ENCODE measurements at places on chromosomes 2 and 18. TPM values are rescaled to one million over a fixed set of nuclear protein-coding genes. Genes with fewer than 3 reads are reported as not detected.

The ELOA2 gene
- not detected for total RNA-seq

The APLF gene
- total RNA-seq: 0.96 TPM

The SERPINB4 gene
- total RNA-seq: not detected

The DNAH6 gene
- 1.8 TPM for total RNA-seq

The NAT8 gene
- 0.64 TPM for total RNA-seq

The CHST9 gene
- 0.32 TPM for total RNA-seq

The PIEZO2 gene
- 4.0 TPM for total RNA-seq

The ERICH2 gene
- not detected for total RNA-seq

The DNER gene
- 0.27 TPM for total RNA-seq

The EML6 gene
- 2.1 TPM for total RNA-seq

DNA sequence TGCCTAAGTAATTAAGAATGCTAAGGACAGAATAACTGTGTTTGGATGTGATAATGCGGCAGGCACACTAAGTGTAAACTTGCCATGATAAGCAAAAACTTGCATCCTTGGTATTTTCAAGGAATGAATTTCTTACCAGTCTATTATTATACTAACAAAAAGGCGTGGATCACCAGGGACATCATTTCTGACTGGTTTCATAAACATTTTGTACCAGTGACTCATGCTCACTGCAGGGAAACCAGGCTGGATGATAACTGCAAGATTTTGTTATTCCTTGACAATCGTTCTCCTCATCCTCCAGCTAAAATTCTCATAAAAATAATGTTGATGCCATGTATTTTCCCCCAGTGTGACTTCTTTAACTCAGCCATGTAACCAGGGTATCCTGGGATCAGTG, 289.5 kb downstream of the CDCA7 start:
- DNase-seq: no peak

- no peak for DNase-seq
Observed at GRCh38 chr18:38932752-38933151, 1367.2 kb upstream of the CELF4 start.

DNA sequence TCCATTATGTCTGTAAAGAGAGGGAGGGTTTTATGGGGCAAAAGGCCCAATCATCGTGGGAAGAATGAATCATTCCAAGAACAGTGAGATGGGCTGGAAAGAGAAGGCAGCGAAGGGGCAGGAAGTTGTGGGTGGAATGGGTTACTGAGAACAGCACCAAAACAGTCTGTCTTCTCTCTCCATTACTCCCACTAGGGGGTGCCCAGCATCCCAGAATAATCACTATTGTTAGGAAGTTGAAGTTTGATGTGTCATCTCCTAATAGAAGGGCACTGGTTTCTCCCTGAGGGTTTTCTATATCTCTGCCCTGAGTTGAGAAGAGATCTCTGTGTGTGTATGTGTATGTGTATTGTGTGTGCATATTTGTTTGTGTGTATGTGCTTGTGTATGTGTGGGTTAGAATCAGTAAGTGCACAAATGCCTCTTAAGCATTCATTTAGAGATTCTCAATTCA, 76.6 kb upstream of the MAP4K3 start:
- DNase-seq: peak; percentile 67

DNA sequence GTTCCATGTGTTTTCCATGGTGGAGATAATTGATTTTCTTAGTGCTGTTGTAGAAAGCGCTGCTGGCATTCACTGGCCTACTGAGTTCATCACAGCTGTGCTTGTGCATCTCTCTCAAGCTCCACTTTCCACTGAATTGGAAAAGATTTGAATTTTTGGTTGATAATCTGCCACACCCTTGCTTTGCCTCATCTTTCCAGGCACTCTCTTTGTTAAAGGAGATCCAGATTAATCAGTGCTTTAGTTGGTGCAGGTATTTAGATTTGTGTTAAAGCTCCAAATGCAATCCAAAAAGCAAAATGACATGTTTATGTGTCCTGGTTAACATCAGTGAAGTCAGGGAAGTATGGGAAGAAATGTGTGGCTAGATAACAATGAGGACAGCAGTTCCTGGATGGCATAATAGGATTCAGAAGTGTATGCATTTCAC, 2.7 kb upstream of the COL3A1 start:
- DNase-seq: no peak

DNA sequence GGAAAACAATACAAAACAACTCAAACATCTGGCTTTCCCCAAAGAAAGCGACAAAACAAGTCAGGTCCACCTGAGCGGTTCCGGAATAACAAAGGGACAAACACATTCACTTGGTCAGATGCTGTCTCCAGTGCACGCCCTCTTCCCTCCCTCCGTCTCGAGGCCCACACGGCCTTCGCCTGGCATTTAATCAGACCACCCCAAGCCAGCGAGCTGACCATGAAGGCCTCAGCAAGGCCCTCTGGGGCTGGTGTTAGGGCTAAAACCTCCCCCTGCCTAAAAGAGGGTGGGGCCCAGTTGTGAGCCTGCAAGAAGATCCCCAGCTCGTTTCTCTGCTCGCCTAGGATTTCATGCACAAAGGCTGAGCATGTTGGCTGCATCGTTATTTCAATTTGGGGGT, 180.3 kb downstream of the EIPR1 start:
- no peak for DNase-seq

DNA sequence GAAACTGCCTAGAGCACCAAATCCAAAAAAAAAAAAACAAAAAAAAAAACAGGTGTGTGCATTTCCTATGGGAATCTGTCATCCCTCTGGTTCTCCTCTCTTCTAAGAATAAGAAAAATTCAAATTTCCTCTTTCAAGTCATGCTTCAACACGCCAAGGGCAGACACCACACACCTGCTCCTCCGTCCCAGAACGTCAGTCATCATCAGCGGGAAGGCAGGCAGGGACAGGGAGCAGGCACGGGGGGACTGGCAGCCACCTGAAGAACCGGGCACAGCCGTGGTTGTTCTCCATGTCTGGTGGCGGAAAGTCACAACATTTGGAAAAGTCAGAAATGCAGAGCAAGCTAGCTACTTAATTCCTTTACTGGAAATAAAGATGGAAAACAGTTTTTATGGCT, 214.8 kb downstream of the IKZF2 start:
- DNase-seq: no peak

DNA sequence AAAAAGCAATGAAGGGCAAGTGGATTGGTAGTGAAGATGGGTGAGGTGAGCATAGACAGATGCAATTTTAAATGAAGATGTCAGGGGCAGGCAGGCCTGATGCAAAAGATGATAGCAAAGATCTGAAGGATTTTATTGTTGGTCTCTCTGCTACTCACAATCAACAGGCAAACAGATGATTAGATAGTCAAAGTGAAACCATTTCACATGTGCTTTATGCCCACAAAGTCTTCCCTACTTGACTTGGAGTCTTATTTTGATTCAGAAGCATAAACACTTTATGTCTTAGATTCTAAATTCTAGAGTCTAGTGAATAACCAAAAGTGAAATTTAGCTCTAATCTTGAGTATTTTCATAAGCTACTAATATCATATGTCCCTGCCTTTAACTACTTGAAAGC, 153.8 kb upstream of the HNRNPA3 start:
- DNase-seq: no peak

GRCh38 chr18:31247574-31248199, 70.3 kb upstream of the DSG1 start:
- no peak for DNase-seq

DNA sequence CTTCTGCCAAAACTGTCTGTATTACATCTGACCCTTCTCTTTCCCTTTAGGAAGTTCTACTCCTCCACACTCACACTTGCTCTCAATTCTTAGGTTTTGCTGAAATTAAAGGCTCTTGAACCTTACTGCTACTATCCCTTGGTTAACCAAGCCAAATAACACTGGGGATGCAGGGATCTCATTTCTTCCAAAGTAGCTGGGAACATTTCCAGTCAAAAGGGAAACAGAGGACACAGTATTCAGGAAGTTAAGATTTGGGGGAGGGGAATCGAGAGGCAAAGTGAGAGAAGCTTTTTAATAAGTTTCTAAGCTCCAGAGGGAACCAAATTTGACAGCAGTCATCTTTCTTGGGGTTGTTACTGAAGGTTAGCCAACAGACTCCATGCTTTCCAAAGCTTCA, 6.2 kb downstream of the SEPTIN2 start:
- DNase-seq: no peak

DNA sequence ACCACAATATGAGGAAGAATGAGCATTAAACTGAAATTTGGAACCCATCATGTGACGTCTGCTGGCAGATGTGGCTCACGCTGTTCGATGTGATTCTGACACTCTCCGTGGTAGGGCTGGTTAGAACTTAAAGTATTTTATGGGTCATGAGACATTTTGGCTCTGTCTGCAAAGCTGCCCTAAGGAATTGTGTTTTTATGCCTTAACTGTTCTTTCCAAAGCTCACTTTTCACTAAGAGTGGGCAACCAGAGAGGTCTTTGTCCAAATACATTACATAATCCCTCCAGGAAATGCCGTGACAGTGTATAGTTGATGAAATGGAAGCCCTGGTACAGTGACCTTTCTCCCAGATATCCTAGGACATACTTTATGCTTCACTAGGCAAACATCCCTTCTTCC, 119.1 kb downstream of the AQP4 start:
- DNase-seq: no peak

DNA sequence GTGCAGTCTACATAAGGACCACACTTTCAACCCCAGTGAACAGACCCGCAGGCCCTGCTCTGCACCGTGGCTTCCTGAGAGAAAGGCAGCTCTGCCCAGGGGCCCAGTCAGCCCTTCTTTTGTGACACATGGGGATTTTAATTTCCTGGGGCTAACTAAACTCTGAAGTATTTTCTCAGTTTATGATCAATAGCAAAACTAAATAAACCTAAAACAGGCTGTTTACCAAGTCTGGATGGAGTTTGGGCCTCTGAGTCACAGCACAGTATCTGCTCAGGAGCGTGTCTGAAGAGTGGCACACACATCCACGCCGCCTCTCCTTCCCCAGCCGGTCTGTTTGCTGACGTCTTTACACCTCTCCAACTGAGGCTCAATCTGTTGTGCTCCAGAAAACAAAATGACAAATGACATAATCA, 72.3 kb downstream of the LDLRAD4 start:
- no peak for DNase-seq

- no peak for DNase-seq
Observed at GRCh38 chr2:10794876-10795275, 17.7 kb downstream of the PDIA6 start.

DNA sequence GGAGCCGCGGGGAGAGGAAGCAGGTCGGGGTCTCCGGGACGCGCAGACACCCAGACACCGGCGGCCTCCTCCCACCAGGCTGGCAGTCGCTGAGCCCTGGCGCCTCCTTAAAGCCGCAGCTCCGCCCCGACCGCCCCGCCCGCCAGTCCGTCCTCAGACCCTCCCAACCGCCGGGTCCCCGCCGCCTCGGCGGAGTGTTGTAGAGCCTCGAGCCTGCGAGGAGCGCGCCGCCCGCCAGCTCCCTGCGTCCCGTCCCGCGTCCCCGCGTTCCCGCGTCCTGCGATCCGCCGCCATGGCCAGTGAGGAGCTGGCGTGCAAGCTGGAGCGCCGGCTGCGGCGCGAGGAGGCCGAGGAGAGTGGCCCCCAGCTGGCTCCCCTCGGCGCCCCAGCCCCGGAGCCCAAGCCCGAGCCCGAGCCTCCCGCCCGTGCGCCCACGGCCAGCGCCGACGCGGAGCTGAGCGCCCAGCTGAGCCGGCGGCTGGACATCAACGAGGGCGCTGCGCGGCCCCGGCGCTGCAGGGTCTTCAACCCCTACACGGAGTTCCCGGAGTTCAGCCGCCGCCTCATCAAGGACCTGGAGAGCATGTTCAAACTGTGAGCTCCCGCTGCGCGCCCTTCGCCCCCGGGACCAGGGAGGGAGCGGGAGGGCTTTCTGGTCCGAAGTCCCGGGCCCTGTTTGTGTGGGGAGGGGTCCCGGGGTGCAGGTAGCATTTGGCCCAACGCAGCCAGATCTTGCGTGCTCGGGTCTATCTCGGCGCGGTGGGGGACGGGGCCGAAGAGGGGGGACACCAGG, at the start of gene EFHD1:
Gene EFHD1 (plus strand): TSS at position 192 of the 793 bp plus-strand sequence. CDS start 101 bp downstream, at position 293.
- peak; percentile 77 for DNase-seq

DNA sequence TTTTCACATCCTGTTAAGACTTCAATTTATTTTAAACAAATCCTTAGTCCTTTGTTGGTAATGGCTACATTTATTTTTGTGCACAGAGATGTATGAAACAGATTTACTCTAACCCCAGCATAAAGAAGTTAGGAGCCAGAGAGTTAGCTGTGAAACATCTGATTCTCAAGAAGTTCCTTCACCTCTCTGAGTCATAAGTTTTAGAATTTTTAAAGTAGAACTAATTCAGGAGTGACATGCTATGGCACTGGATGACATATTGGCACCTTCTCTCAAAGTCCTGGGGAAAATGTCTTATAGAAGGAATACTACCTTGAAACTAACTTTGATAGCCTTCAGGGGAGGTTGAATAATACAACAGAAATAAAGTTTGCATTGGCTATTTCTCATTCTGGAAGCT, 6.4 kb upstream of the DSG2 start:
- no peak for DNase-seq

GRCh38 chr18:66316701-66317100, 287.2 kb downstream of the CDH19 start:
- no peak for DNase-seq

GRCh38 chr2:38438883-38439612, 62.0 kb upstream of the ATL2 start:
- no peak for DNase-seq

- DNase-seq: no peak
Observed at GRCh38 chr2:175054340-175054739, 49.2 kb upstream of the CHN1 start.

- DNase-seq: peak; percentile 84
Observed at GRCh38 chr18:11040823-11041656, 108.3 kb downstream of the PIEZO2 start.

- DNase-seq: no peak
Observed at GRCh38 chr2:105252271-105252670, 10.7 kb downstream of the GPR45 start.

DNA sequence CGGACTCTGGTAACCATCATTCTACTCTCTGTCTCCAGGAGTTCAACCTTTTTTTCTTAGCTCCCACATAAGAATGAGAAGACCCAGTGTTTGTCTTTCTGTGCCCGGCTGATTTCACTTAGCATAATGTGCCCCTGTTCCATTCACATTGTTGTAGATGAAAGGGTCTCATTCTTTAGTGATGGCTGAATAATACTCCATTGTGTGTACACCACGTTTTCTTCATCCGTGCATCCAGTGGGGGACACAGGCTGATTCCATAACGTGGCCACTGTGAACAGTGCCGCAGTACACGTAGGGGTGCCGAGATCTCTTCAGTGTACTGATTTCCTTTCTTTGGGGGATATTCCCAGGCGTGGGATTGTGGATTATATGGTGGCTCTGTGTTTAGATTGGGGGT, 72.3 kb upstream of the NFATC1 start:
- DNase-seq: no peak

DNA sequence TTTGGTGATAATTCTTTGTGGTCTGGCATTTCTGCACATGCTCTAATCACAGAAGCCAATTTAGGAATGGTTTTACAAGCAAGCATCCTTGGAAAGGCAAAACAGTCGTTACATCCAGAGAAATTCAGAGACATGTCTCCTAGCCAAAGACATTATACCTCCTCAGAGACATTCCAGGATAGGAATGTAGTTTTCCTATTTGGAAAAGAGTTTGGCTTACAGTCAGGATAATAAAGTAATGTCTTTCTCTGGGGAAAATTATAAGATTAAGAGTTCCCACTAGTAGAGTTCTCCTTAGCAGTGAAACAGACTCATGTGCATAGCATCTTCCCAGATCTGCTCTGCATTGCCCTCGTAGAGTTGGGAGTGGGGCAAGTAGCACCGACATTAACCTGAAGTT, 753.6 kb upstream of the TMEFF2 start:
- DNase-seq: no peak

All from colonic mucosa (tissue), 4 donors.